ENCODE measurements at places on chromosomes 1 and 21. TPM values are rescaled to one million over a fixed set of nuclear protein-coding genes. Genes with fewer than 3 reads are reported as not detected.

The ALG14 gene
- total RNA-seq = 4.1 TPM

The RXFP4 gene
- total RNA-seq = not detected

The AMY1A gene
- not detected for total RNA-seq

The KCNJ9 gene
- 4.1 TPM for total RNA-seq

The USH2A gene
- total RNA-seq = 48.3 TPM

The OR10Z1 gene
- total RNA-seq = not detected

The ZCCHC17 gene
- total RNA-seq = 33.7 TPM

The PDPN gene
- 14.1 TPM for total RNA-seq

The CACNA1S gene
- total RNA-seq = 5.9 TPM

The NTMT2 gene
- 0.99 TPM for total RNA-seq

The TMEM200B gene
- 8.6 TPM for total RNA-seq

The SMAP2 gene
- 25.1 TPM for total RNA-seq

The CFHR3 gene
- 0.22 TPM for total RNA-seq

The IVL gene
- total RNA-seq = 0.44 TPM

The PDE9A gene
- total RNA-seq = 23.3 TPM

The OPRD1 gene
- 5.2 TPM for total RNA-seq

The RNU5D-1 gene
- total RNA-seq = not detected

The OR2L2 gene
- 0.88 TPM for total RNA-seq

The WDR77 gene
- 31.8 TPM for total RNA-seq

The RGS13 gene
- not detected for total RNA-seq

The HSPG2 gene
- total RNA-seq = 203 TPM

The SZT2 gene
- total RNA-seq = 52.4 TPM

The ERG gene
- total RNA-seq = 13.6 TPM

The NBPF10 gene
- total RNA-seq = 2.0 TPM

The FCER1G gene
- total RNA-seq = 6.3 TPM

The ATXN7L2 gene
- 9.6 TPM for total RNA-seq

The ATP6V1G3 gene
- total RNA-seq = not detected

The CAMK1G gene
- 0.93 TPM for total RNA-seq

The AKIRIN1 gene
- 43.0 TPM for total RNA-seq

The NT5C1A gene
- 2.8 TPM for total RNA-seq

The RNF186 gene
- total RNA-seq = not detected

Data from camera-type eye (tissue), 1 donor.